ENCODE measurements at places on chromosomes 6 and 20.

DNA sequence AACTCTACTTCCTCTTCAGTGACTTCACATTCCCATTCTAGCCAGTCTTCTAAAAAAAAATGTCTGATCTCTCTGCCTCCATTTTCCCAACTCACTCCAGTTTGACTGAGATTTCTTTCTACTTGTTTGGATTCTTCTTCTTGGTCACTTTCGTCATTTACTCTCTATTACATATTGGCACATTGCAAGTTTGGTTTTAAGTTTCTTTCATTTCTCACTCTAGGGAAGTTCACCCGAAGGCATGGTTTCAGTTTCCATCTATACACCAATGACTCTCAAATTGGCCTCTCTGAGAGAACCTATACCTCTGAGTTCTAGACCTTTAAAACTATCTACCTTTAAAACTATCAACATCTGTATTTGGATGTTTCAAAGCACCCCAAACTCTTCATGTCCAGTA is 51.3 kb downstream of the CD109 start:
- DNase-seq = no peak

DNA sequence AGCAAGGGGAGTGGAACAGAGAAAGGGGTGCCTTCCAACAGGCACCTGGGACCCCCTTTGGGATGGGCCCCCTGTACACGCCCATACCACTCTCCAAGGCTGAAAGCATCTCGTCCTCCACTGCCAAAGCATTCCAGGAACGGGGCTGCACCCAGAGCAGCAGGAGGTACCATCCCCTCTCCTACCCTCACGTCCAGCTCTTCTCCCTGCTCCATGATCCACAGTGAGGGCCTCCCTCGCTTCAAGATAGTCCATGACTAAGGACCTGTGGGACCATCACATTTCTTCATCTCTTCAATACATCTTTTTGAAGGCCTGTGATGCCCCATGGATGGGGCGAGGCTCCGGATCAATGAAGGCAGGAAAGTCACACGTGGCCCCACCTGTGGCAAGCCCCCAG is 209.9 kb downstream of the ANKRD60 start:
- no peak for DNase-seq

DNA sequence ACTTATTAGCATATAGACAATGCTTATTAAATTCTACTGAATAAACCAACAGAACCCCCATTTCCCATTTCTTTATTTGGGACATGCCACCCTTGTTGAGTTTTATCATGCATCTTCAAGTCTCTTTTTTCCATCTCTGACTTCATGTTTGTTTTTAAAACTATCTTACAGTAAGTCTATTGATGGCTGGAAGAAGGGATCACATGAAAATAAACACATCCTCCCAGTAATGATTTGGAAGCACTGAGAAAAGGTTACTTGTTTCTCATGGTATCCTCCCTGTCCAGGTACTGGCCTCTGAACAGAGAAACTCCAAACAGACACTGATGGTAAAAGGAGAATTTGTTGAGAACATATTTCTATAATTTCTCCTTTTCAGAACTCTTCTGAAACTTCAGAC is 74.9 kb downstream of the KIF13A start:
- DNase-seq = no peak

DNA sequence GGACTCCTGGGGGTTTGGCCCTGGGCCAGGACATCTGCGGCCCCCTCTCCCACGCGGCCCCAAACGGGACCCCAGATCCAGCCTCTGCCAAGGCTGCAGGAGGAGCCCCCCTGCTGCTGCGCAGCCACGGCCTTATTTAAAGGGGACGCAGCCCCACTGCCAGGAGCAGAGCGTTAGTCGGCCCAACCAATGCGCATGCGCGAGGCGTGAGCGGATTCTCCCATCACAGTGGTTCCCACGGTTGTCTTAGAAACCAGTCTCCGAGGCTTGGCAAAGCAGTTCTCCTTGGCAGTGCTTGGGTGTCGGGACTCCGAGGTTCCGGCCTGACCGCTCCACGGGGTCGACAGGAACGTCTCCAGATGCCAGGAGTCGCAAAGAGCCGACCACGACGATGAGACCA is 288.3 kb upstream of the ZNF337 start:
- peak; percentile 23 for DNase-seq

DNA sequence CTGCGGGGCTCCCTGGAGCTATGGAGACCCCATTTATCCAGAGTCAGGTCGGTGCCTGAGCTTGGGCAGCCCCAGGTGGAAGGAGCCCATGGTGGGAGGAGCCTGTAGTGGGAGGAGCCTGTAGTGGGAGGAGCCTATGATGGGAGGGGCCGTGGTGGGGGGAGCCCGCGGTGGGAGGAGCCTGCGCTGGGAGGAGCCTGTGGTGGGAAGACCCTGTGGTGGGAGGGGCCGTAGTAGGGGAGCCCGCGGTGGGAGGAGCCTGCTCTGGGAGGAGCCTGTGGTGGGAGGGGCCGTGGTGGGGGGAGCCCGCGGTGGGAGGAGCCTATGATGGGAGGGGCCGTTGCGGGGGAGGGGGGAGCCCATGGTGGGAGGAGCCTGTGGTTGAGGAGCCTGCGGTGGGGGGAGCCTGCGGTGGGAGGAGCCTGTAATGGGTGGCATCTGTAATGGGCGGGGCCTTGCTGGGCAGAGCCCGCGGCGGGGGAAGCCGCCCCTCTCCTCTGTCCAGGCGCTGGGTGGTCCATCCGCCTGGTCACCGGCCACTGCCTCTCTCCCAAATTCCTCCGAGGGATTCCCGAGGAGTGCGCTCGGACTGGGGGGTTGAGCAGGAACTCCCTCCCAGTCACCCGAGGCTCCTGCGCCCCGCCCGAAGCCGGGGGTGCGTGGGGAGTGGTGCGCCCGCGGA is 567 bp upstream of the FNDC11 start:
- DNase-seq = peak; percentile 73

GRCh38 chr6:42225029-42225339 is 7.3 kb upstream of the MRPS10 start:
- no peak for DNase-seq

- DNase-seq = no peak
Observed at GRCh38 chr20:276620-277495, 13.7 kb downstream of the C20orf96 start.

- DNase-seq = no peak
Observed at GRCh38 chr20:18400460-18400859, 66.4 kb downstream of the DZANK1 start.

DNA sequence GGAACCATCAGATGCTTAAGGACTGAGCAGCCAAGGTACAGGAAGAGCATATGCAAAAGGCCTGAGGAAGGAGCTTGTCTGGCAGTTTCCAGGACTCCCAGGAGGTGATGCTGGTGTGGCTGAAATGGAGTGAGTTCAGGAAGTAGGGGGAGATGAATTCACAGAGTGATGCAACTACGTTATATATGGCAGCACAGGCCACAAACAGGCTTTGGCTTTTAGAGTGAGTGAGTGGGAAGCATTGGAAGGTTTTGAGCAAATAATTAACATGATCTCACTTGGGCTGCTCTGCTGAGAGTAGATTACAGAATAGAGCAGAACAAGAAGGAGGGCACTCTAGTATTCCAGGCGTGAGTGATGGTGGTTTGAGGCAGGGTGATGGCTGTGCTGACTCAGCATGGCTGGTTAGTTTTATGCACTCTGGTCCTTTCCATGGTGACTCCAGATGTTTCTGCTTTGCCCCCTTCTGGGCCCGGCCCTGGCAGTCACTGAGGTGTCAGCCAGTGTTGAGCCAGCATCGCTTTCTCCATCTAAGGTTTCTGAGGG is 6.5 kb downstream of the BTN2A2 start:
- DNase-seq = no peak
